Panc1 (cell line): ENCODE measurements at places on chromosomes 3 and 15. TPM values are rescaled to one million over a fixed set of nuclear protein-coding genes. Genes with fewer than 3 reads are reported as not detected.
A peak's percentile ranks its signal among the peaks of the same experiment; 100 is the strongest.

DNA sequence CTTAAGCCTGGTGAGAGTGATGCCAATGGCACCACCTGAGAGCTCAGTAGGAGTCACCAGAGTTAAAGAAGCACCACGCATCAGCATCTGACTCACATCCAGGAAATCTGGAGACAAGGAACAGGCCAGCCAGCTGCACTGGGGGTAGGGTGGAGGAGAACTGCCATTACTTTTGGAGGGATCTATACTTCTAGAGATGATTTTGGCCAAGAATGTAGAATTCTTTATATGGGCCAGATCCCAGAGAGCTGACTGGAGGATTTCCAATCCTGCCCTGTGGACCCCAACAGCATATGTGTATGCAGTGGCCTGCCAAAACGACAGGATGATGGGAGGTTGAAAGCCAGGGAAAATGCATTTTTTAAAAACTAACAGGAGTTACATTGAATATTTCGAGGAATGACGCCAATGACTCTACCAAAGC is 29.8 kb downstream of the CCR3 start:
- H3K4me3 ChIP-seq: no peak overlapping the region
- DNase-seq: no peak
- H3K36me3 ChIP-seq: no peaks in the 10 kb centered on the region
- H3K4me1 ChIP-seq: no peaks in the 10 kb centered on the region

GRCh38 chr3:159616234-159616825 is 372.3 kb upstream of the IL12A start:
- no peaks in the 10 kb centered on the region for H3K27me3 ChIP-seq
- H3K4me1 ChIP-seq: peaks cover 26% of the 10 kb centered on the region
- DNase-seq: no peak
- H3K36me3 ChIP-seq: no peaks in the 10 kb centered on the region
- no peak overlapping the region for H3K27ac ChIP-seq

GRCh38 chr3:4852780-4853748 is 126.2 kb upstream of the BHLHE40 start:
- no peak for DNase-seq
- no peak overlapping the region for H3K27ac ChIP-seq
- H3K4me3 ChIP-seq: no peak overlapping the region

The GOLGA6L4 gene
- 2.7 TPM for total RNA-seq

The SI gene
- total RNA-seq: not detected

DNA sequence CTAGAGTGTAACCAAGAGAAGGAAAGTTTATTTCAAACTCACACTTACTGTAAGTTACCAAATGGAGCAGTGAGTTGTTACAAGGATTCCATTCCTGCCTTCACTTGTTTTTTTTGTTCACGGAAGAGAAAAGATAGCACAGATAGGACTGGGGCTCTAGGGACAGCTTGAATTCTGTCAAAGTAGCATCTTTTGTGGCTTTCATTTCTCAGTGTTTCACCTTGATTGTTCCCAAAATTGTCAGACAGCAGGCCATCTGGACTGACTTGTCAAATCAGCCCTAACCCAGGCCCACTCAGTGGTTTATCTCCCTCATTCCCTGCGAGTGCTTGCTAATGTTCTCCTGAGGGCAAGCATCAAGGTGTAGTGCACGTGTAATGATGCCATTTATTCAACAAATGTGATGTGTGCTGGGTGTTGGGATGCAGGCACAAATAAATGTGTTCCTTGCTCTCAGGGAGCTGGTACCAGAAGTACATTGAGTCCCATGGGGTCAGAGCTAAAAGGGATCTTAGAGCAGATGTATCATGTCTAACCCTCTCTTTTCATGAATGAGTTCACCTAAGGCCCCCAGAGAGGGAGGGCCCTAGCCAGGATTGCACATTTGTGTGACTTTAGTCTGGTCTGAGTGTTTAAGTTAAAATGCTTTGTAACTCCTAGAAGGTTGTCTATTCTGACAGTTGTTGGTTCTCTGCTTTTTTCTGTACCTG is 49.1 kb downstream of the PDHB start:
- peaks cover 20% of the 10 kb centered on the region for H3K4me1 ChIP-seq
- H3K4me3 ChIP-seq: no peak overlapping the region
- H3K27ac ChIP-seq: peak overlapping the region; percentile 68
- no peak for DNase-seq

DNA sequence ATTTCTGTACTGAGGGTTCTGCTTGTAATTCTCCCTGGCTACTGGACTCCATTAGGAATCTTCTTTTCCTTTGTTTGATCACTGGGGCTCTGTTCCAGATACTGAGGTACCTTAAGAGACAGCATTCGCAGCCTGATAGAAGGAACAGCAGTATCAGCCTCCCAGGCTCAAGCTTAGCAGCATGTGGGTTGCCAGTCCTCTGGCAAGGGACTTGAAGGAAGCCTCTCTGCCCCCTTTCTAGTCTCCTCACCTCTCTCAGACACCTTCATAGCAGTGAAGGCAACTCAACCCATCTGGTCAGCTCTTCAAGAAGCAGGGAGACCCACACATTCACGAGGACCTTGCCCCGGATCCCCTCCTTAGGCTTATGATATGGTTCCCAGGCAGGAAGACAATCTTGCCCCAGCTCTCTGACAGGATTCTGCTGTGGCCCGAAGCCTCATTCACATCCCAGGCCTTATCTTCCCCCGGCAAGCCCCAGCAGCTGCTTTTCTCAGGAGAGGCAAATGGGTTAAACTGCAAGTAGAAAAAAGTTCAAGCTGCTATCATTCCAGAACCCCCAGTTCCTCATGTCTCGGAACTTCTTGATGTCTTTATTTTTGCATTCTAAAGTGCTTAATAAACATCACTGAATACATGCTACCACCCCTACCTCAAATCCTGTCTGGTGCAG is 153.1 kb downstream of the LIPC start:
- DNase-seq: no peak
- no peaks in the 10 kb centered on the region for H3K36me3 ChIP-seq
- no peak overlapping the region for H3K4me3 ChIP-seq
- H3K4me1 ChIP-seq: no peaks in the 10 kb centered on the region
- H3K27me3 ChIP-seq: no peaks in the 10 kb centered on the region

GRCh38 chr15:29756358-29757267 is 65.7 kb downstream of the TJP1 start:
- no peak overlapping the region for H3K27ac ChIP-seq
- no peaks in the 10 kb centered on the region for H3K27me3 ChIP-seq
- peaks cover 3% of the 10 kb centered on the region for H3K36me3 ChIP-seq
- no peak overlapping the region for H3K4me3 ChIP-seq

The ZNF660 gene
- total RNA-seq: not detected

DNA sequence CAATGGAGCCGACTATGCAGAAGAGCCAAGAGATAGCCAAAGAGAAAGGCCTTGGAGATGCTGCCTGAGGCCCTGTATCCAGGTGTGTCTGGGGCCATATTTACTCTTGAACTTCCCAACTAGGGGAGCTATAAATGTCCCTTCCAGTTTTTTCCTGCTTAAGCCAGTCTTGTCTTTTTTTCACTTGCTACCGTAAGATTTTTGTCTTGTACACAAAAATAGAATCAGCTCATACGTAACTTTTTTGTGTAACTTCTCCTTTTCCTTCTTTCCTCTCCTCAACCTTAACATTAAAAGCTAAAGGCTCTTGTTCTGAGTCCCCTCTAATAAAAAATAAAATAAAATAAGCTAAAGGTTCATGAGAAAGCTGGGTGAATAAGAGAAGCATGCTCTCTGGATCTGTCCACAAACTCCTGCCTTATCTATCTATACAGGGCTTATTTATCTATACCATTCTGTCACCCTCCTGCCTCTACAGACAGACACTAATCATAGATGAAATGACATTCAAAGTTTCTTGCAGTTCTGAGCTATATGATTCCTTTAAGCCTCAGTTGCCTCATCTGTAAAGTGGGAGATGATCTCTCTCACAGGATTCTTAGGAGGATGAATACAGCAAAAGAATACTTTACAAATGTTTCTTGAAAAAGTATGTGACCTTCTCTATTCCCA is 4.6 kb downstream of the SUMF1 start:
- DNase-seq: no peak
- H3K27ac ChIP-seq: no peak overlapping the region
- H3K4me3 ChIP-seq: no peak overlapping the region
- H3K36me3 ChIP-seq: no peaks in the 10 kb centered on the region; the same call in 1 of the 2 replicates
- H3K4me1 ChIP-seq: no peaks in the 10 kb centered on the region

DNA sequence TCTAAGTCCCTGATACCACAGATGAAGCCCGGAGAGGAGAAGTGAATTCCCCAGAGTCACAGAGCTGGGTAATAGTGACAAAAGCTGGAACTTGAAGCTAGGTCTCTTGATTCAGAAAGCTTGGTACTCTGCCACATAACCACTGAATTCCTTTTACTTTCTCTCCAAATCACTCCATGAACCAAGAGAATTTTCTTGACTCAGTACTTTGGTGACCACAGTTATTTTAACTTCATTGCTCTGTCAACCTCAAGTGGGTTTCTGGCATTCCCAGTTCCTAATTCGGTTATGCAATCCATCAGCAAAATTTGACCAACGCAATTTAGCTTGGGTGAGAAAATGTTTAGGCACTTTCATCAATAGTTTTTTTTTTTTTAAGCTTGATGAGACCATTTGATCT is 61.0 kb upstream of the PPARG start:
- H3K27ac ChIP-seq: no peak overlapping the region
- no peaks in the 10 kb centered on the region for H3K36me3 ChIP-seq
- H3K4me3 ChIP-seq: no peak overlapping the region
- H3K4me1 ChIP-seq: no peaks in the 10 kb centered on the region

The RAB6B gene
- 49.2 TPM for total RNA-seq

The LAMB2 gene
- total RNA-seq: 189 TPM

GRCh38 chr3:134822090-134822489 is 27.0 kb downstream of the EPHB1 start:
- no peak overlapping the region for H3K27ac ChIP-seq
- H3K36me3 ChIP-seq: no peaks in the 10 kb centered on the region
- no peak overlapping the region for H3K4me3 ChIP-seq
- peaks cover 2% of the 10 kb centered on the region; the same call in 1 of the 2 replicates for H3K27me3 ChIP-seq
- no peaks in the 10 kb centered on the region for H3K4me1 ChIP-seq
- DNase-seq: no peak

The CCDC54 gene
- not detected for total RNA-seq

- DNase-seq: no peak
Observed at GRCh38 chr3:161890147-161890625, 393.6 kb downstream of the OTOL1 start.

The TF gene
- total RNA-seq: 9.5 TPM

DNA sequence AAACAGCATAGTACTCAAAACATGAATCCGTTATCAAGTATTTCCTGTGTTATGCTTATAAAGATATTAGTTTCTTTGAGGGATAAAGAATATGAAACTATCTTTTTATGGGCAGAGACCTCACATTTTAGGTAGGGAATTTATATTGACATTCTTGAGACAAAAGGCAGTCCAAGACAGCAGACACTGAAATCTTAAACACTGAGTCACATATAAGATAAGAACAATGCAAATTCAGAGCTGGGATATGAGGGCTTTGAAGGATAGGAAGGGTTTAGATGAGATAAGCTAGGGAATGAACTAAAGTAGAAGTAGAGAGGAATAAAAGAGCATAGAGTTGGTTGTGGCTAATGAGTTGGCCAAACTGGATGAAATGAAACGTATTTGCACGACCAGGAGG is 58.4 kb downstream of the ASTE1 start:
- peaks cover 11% of the 10 kb centered on the region for H3K36me3 ChIP-seq
- no peak overlapping the region for H3K27ac ChIP-seq
- no peak overlapping the region for H3K4me3 ChIP-seq
- no peak for DNase-seq
- H3K4me1 ChIP-seq: peaks cover 8% of the 10 kb centered on the region
- no peaks in the 10 kb centered on the region for H3K27me3 ChIP-seq

- no peak overlapping the region for H3K4me3 ChIP-seq
- no peaks in the 10 kb centered on the region for H3K27me3 ChIP-seq
- no peaks in the 10 kb centered on the region for H3K36me3 ChIP-seq
- DNase-seq: no peak
Observed at GRCh38 chr15:34808016-34808415, 12.7 kb upstream of the ACTC1 start.

The CPNE9 gene
- 0.13 TPM for total RNA-seq

DNA sequence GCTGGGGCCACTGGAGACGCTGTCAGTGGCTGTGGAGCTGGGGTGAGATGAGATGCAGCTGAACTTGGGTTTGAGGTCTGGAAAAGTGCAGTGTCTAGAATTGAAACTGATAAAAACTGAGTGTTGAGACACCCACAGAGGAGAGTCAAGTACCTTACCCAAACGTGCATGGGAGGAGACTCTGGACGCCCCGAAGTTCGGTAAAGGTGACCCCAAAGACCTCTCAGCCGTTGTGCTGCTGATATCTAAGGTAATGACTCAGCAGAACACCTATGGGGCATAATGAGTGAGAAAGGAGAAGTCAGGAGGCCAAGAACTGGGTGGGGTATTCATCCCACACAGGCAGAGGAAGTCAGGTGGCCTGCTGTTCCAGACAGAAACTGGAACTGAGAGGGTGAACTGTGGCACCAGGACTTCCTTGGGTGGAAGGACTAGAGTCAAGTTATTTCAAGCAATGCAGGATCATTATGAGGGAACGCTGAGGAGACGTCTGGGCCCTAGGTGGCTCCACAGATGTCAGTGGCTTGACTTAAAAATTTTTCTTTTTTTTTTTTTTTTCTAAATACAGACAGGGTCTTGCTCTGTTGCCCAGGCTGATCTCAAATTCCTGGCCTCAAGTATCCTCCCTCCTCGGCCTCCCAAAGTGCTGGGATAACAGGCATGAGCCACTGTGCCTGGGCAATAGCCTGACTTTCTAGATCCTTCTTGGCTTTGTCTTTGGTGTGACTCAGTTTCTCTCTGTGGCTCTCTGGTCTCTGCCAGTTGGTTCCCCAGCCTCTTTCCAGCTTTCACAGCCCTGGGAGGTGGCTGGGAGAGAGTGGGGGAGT is 67.6 kb upstream of the GCNT3 start:
- H3K27ac ChIP-seq: no peak overlapping the region
- no peaks in the 10 kb centered on the region for H3K4me1 ChIP-seq
- no peak overlapping the region for H3K4me3 ChIP-seq

GRCh38 chr15:95655089-95655607 is 675.4 kb upstream of the NR2F2 start:
- H3K4me3 ChIP-seq: no peak overlapping the region
- H3K27ac ChIP-seq: no peak overlapping the region
- no peaks in the 10 kb centered on the region for H3K4me1 ChIP-seq

The COLQ gene
- 0.64 TPM for total RNA-seq

DNA sequence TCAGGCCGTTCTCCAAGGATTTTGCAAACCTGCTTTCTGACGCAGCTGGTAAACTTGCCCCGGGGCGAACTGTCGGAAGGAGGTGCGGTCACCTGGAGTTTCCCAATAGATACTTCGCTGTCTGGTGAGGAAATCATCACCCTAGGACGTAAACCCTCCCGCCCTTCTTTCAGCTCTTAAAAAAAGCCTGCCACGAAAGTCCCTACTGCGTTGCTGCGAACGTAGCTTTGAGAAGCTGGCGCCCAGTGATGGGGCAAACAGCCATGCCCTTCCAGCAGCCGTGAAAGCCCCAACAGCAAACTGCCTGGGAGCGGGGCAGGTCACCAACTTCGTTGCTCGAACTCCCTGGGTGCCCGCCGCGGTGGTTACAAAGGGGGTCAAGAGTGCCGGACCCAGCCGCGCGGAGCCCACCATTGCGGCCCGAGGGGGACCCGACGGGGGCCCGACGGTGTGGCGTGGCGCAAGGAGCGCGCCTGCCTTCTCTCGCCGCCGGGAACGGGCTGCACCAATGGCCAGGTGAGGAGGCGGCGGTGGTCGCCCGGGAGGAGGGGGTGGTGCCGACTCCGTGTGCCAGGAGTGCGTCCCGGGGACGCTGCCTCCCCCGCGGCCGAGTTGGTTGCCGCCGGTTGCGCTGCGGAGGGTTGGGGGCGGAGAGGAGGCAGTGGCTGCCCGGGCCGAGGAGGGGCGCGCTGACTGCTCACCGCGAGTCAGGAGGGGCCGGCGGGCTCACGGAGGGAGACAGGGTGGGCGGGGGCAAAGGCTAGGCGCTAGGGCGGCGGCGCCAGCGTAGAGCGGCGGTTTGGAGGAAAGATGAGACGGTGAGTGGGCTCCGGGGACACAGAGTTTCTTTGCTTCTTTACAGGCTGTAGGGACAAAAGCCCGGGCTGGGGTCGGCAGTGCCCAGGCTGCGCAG is at the start of gene PHLDB2:
Gene PHLDB2, plus strand, starts transcription at position 205 of the 913 bp plus-strand sequence. CDS start 24,813 bp downstream, outside the sequence.
- H3K27ac ChIP-seq: peak within 1 kb of the TSS; percentile 29; the same call in 1 of the 2 replicates
- H3K4me1 ChIP-seq: peaks cover 6% of the 10 kb centered on the region; the same call in 1 of the 2 replicates
- no peak for DNase-seq
- H3K4me3 ChIP-seq: peak within 1 kb of the TSS; percentile 83
